ENCODE measurements at places on chromosomes 11 and 22.

DNA sequence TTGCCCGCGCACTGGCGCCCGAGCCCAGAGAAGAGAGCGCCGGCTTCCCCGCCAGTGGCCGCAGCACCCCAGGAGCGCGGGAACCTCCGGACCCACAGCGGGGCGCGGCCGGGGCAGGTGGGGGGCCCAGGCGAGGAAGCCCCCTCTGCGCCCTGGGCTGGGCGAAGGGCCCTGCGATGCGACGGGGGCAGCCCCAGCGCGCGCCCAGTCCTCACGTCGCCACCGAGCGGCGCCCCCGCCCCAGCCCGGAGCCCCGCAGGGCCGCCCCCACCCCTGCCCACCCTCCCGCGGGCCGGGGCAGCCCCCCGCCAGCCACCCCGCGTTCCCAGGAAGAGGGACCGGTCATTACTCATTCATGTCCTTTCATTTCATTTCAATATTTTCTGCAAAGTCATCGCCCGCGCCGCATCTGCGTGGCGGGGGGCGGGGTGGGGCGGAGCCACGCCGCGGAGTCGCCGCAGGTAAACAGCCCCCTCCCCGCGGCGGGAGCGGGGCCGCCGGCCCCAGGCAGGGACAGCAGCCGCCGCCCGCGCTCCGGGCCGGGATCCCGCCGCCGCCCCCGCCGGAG is 673 bp upstream of the PANX2 start:
- no peak for DNase-seq

GRCh38 chr11:116387641-116388040 is 385.1 kb downstream of the BUD13 start:
- no peak for DNase-seq

- peak; percentile 15 for DNase-seq
These were observed 28.3 kb downstream of the SERHL2 start for GRCh38 chr22:42581762-42582716.

GRCh38 chr22:45159652-45160462 is 3.9 kb upstream of the NUP50 start:
- no peak for DNase-seq

DNA sequence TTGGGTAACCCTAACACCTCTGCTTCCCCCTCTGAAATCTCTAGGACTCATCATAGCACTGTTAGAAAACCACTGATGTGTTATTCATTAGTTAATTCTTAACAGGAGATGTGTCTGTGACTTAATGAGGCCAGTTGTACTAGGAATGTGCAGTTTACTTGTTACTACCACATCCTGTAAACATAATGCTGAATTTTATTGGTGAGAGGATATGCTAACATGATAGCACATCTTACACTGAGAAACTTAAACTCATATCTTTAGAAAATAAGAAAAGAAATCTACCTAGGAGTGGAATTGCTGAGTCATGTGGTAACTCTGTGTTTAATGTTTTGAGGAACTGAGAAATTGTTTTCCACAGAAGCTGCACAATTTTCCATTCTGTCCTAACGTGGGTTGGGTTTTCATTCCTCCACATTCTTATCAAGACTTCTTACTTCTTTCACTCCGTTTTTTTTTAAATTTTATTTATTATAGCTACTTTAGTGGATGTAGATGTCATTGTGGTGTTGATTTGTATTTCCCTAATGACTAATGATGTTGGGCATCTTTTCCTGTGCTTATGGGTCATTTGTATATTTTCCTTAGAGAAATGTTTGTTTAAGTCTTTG is 33.7 kb downstream of the RNF121 start:
- no peak for DNase-seq

DNA sequence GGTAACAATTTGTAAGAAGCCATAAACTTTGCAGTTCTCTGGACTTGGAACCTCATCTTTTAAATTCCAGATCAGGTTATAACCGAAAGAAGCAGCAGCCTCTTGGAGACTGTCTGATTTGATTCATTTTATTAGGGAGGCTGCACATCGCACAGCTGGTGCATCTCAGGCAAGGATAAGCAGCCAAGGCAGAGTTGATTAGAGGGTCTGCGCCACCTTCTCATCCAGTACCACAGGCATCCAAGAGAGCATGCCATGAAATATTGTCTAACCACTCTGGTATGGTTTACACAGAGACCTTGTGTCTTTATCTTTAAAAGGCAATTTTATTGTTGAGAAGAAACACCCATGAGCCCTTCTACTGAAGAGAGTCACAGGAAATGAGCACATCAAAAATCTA is 16.2 kb upstream of the CWF19L2 start:
- DNase-seq, result no peak

DNA sequence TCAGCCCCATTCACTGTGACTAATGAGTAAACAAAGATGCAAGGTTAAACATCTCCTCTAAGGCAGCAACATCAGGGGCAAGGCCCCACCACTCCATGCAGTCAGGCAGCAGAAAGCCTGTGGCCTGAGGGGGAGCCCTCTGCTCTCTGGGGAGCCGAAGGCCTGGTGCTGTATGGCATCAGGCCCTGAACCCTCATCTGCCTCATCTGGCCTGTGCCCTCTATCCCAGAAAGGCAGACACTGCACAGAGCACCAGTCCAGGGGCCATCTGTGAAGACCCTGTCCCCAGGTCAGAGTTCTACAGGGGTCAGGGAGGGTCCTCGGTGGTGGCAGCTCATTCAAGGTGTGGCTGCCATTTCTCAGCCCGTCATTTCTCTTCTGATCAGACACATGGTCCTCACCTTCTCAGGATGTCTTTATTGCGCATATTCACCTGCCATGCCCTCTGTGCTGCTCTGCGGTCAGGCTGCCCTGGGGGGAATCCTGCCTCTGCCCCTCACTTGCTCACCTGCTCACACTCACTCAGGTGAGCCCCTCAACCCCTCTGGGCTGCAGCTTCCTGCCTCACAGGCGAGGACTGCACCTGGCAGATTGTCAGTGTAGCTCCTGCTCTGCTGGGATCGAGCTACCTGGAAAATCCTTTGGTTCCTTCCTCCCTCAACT is 103.1 kb upstream of the PITPNB start:
- DNase-seq, result no peak

DNA sequence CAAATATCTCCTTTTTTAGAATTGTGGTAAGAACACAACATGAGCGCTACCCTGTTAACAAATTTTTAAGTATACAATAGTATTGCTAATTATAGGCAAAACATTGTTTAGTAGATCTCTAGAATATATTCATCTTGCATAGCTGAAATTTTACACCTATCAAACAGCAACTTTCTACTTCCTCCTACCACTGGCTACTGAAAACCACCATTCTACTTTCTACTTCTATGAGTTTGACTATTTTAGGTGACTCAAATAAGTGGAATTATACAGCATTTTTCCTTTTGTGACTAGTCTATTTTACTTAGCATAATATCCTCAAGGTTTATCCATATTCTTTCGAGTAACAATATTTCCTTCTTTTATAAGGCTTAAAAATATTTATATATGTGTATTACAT is 128.4 kb downstream of the FAM76B start:
- DNase-seq, result no peak

- DNase-seq, result peak; percentile 45
These were observed 169.4 kb upstream of the ZBED5 start for GRCh38 chr11:11027288-11027687.

DNA sequence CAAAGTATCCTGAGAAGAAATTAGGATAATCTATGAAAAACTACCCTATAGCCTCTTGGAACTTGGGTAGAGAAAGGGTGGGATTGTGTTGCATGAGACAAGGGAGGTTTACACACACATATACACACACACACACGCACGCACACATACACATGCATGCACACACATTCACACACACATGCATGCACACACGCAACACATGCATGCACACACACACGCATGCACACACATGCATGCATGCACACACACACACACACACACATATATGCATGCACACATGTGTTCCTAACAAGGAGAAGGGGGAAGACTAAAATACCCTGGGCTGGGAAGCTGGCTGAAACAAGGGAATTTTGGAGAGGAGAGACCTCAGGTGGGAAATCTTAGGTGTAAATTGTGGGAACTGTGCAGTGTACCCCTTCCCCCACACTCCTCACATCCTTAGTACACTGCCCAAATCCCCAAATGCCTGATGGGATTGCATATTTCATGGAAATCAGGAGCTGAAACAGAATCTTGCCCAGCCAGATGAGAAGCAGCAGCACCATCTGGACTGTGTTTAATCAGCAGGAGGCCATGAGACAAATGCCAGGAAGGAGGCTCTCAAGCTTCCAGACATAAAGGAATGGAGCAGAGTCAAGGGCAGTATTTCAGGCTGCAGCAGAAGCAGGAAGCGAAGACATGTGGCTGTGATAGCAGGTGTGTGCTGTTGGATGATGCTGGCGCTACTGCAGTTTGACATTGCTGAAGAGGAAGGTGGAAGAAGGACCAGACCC is 14.6 kb upstream of the POLD3 start:
- DNase-seq, result peak; percentile 18

DNA sequence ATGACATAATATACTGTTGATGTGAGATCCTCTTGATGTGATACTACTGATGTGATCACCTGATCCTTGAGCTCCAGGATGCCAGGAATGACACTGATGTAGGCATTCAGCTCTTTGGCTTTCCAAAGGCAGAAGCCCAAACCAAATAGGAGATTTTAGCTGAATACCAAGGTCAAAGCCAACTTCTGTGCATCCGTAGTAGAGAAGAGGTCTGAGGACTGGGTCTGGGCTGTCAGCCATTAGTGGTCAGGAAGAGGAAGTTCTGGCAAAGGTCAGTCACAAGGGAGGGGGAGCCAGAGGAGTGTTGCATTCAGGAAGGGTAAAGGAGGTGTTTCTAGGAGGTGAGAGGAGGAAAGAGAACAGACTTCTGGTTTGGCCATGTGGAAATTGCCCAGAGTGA is 53.4 kb upstream of the PARVG start:
- no peak for DNase-seq

GRCh38 chr11:2451336-2451735 is 6.5 kb downstream of the KCNQ1 start:
- DNase-seq, result no peak

- DNase-seq, result no peak
These were observed 8.9 kb downstream of the CNTF start for GRCh38 chr11:58631378-58631777.

GRCh38 chr11:124814739-124815138 is 14.5 kb upstream of the MSANTD2 start:
- no peak for DNase-seq

GRCh38 chr11:117881217-117881616 is 4.8 kb upstream of the FXYD6 start:
- no peak for DNase-seq

DNA sequence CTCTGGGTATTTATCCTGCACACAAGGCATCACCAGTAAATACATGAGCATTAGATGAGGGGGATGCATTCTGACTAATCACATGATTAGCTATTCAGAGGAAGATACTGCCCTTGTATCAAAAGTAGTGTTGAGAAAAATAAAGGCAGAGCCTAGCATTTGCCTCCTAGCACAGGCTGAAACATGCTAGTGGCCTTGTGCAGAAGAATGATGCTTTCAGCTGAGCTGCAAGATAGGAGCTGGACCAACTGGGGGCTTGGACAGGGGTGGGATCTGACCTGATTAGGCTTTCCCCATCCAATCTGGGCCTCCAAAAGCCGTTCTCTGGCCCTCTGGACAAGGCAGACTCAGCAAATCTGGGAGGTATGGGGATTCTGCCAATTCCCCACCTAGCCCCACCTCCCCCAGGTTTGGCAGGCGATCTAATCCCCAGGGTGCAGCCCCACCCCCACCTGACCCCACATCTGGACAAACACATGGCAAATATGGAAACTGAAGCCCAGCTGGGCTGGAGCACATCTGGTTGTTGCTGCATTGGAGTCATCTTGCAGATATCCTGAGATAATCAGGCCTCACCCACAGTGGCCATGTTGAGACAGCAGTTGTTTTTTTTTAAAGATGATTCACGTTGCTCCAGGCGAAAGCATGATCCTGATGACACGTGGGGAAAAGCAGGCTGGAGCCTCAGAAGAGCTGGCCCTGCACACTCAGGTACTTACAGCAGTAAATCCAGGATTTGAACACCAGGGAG is 4.4 kb upstream of the MISFA start:
- no peak for DNase-seq

GRCh38 chr11:128963744-128964325 is 21.2 kb upstream of the TP53AIP1 start:
- peak; percentile 24 for DNase-seq

- no peak for DNase-seq
These were observed 45.3 kb upstream of the ARHGAP32 start for GRCh38 chr11:129237456-129237855.

DNA sequence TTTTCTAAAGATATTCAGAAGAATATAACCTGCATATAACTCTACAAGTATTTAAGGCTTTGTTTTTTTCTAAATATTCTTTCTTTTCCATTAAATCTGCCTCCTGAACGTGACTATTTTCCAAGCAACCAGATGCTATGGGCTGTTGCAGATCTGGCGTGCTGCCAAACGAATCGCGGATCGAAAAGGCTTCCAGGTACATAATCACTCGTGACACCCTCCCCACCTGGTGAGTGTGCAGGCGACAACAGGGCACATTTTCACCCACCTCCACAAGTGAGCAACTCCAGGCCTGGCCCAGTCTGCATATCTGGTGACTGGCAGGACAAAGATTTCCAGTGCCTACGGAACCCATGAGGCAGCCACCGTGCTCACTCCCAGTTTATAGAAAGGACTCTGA is 660.1 kb downstream of the OPCML start:
- DNase-seq, result no peak

DNA sequence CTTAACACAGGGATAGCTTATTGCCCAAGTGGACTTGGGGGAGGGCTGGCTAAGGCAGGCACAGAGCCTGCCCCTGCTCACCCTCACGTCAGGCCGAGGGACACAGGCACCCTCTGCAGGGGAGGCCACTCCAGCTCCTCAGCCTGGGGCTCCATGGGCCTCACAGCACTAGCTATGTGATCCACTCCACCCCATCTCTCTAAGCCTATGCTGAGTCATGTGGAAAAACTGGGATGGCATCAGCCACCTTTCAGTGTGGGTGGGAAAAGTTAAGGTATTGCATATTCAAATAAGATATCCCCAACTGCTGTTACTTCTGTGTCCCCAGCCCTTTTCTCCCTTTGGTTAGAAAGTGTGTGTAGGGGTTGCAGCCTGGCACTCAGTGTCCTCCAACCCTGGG is 22.3 kb downstream of the RANGAP1 start:
- no peak for DNase-seq

GRCh38 chr22:29205594-29206371 is at the start of gene EMID1:
EMID1 (plus strand) TSS chr22:29205896; CDS start chr22:29206039, 143 bp downstream.
- no peak for DNase-seq

GRCh38 chr11:8023831-8024555 is 36.9 kb downstream of the EIF3F start:
- no peak for DNase-seq

GRCh38 chr11:46835897-46836296 is 10.2 kb downstream of the CKAP5 start:
- DNase-seq, result no peak

DNA sequence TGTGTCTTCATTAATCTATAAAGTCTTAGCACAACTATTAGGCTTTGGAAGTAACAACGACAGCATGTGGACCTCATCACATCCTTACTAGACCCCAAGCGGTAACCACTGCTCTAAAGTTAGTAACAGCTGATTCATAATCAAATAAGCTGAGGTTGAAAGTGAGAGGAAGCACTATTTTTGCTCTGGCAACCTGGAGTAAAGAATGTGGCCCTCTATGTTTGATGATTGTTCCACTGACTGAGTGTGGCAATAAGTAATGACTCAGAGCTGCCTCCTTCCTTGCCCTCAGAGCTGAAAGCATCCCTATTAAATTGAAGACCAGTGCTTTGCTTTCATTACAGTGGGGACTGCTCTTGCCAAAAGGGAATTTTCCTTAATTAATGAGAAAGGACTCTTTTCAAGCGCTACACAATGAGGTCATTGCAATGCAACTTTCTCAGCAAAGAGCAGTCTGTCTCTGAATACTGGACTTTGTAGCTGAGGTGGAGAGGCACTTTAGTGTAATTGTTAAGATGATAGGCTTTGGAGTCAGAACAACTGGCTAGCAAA is 906.1 kb upstream of the RAG2 start:
- DNase-seq, result peak; percentile 65

GRCh38 chr11:111672949-111673348 is 70.7 kb downstream of the SIK2 start:
- no peak for DNase-seq

Data from fibroblast of skin of left biceps (primary cell).